ENCODE measurements at places on chromosomes 11 and 22.

- no peak for DNase-seq
These were observed 413.8 kb upstream of the ARHGAP42 start for GRCh38 chr11:100273066-100273815.

GRCh38 chr11:121450401-121450800 is 1.7 kb upstream of the SORL1 start:
- no peak for DNase-seq

- DNase-seq = no peak
These were observed 3.1 kb downstream of the ACY3 start for GRCh38 chr11:67647471-67647870.

- peak; percentile 70 for DNase-seq
These were observed 46.1 kb upstream of the SCUBE2 start for GRCh38 chr11:9137293-9138132.

GRCh38 chr11:46669711-46670139 is 30.7 kb downstream of the ARHGAP1 start:
- DNase-seq = peak; percentile 82

DNA sequence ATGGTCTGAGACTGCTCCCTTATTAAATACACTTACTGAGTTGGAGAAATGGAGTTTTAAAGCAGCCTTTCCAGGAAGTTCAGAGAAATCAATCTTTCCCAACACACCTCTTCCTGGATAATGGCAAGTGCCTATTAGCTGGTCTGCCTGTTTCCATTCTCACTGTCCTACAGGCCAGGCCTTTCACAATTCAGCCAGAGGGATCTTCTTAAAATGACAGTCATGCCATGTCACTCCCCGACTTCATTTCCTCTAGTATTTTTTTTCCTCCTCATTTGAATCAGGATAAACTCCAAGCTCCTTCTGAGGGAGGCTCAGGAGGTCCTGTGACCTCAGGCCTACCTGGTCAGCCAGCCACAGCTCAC is 62.6 kb downstream of the FDX1 start:
- DNase-seq = no peak

DNA sequence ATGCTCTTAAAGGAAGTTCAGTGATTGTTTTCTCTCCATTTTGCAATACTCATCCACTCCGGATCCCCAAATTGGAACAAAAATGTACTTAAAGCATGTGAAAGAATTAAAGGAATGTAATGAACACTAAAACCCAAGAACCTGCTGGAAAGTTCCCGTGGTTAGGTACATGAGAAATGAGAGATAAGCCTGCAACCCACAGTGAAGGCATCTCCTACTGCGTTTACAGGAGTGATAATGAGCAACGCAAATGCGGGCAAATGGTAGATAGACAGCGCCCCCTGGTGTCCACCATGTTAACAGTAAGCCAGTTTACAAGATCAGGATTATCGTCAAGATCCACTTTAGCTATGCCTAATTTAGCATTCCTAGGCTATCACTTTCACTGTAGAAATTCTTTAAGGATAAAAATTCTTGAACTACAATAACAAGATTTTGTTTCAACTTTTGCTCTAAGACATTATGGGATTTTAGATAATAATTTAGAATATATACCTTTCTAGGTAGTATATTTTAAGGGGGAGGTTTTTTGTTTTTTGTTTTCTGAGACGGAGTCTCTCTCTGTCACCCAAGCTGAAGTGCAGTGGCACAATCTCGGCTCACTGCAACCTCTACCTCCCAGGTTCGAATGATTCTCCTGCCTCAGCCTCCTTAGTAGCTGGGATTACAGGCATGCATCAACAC is 29.9 kb downstream of the ALG9 start:
- peak; percentile 89 for DNase-seq

Data from erythroblast (primary cell).